NCI-H1417 treated with DMSO at 0.1 percent for 48 hours (cell line): ENCODE measurements at places on chromosomes 2 and 18.

GRCh38 chr2:72949642-72950041 lies 32.3 kb downstream of the EMX1 start:
- no peak for DNase-seq

DNA sequence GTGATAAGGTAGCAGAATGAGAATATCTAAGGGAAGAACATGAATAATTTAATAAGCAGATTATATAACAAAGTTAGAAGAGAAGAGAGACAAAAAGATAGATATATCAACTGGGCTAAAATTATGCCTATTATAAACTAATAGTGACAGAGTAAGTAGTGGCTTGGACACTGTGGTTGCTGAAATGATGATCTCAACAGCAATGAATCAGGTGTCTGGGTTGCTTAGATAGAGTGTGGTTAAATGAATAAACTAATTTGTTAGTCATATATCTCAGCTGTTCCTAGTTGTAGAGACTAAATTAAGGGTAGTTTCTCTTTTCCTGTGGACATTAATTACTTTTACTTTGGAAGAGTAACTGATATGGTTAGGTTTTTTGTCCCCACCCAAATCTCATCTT lies 1485.4 kb upstream of the CELF4 start:
- DNase-seq, result no peak

DNA sequence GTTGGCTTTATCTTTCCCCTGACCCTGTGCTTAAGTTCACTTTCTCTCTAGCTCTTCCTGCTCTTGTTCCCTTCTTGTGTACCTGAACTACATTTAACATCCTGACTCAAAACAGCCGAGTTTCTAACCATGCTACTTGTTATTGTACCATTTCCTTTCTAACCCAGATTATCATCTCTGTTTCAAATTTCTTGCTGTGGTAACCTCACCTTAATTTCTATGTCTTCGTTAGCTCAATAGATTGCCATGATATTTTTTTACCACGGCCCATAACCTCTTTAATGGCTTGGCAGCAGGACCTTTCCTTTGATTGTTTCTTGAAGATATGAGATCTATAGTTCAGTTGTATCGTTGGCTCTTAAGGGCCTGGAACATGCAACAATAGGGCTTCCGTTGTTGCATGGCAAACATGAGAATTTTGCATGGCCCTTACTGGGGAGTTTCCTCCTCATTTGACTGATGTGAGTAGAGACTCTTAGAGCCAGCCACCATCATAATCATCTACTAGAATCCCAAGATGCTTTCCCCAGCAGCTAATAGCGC lies 11.1 kb downstream of the CFAP36 start:
- no peak for DNase-seq

GRCh38 chr2:17518212-17519154 lies at the start of gene RAD51AP2:
TSS of gene RAD51AP2 (minus strand) at chr2:17518440. CDS start at chr2:17518415, 25 bp downstream.
- no peak for DNase-seq

DNA sequence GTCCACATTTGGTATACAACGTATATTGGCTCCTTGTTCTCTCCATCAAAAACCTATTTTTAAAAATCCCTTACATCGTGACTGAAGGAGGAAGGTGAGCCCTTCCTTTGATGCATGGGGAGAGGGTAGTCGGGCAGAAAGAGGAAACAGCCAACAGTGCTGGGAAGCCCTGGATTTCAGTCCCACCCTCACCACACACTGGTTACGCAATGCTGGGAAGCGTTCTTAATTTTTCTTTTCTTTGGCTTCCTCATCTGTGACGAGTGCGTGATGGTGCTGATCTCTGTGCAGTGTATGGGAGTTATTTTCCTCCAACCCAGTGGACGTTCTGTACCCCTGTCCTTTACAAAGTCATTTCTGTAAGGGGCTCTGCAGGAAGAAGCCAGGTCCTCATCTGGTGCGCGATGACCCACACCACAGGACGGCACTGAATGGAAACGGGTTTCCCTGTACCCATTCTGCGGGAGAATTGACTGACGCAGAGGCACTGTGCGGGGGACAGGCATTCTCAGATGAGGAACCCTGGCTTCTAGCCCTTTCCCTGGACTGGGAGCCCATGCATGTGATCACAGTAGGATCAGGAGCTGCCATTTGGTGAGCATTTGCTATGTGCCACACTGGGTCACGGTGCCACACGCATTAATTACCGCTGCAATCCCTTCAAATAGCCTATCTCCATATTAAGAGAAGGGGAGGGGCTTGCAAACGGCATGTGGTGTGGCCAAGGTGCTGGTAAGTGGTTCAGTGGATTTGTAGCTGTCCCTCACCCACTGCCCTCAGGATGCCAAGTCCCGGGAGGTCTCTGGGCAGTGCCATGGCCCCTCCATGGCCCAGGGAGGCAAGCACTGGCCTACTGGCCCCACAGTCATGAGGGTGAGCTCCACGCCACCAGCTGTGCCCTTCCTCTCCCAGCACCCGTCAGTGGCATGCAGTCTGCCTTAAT lies 4.3 kb downstream of the COLEC11 start:
- no peak for DNase-seq

DNA sequence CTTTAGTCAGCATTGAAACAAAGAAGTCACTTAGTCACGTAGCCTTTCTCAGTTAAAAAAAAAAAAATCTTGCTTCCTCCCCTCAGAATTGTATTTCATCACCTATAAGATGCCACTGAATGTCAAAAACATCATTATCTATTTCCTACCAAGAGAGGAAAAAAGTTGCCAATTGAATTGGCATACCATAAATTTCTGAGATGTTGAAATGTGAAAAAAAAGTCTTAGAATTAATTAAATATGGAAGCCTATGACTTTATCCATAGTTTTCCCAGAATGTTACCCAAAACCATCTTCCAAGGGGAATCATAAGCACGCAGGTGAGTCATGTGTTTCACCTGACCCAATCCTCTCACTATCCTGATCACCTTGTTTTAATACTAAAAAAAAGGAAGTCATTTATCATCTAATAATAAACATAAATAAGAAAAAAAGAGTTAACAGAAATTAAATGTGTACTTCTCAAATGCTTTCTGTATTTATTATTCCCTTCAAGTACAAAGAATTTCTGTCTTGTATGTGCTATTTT lies 205.7 kb downstream of the TCF4 start:
- no peak for DNase-seq

DNA sequence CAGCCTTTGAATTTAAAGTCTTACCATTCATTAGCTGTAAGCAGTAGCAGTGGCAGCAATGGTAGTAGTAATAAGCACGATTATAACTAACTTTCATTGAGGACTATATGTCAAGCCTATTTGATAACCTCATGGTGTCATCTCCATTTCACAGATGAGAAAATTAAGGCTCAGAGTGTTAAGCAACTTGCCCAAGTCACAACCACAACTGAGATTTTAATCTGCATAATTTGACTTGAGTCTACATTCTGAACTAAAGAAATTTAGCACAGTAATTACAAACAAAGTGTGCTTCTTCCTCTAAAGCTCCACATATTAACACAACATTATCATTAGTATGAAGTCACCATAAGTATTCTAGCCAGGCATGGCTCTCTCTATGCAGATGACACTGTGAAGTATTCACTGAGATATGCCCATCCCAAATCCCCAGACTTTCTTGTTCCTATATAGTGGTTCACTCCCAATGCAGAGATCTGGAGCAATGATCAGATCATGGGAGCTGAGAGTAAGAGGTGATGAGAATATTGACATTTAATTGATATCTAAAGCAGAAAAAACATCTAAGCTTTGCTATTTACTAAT lies 120.2 kb downstream of the ATAD2B start:
- DNase-seq, result no peak

GRCh38 chr2:190882411-190882766 lies 1.8 kb downstream of the GLS start:
- no peak for DNase-seq
